ENCODE measurements at places on chromosomes 1 and 21.
A peak's percentile ranks its signal among the peaks of the same experiment; 100 is the strongest.

GRCh38 chr1:214281720-214282629 lies 1.0 kb downstream of the SMYD2 start:
- no peak for DNase-seq

- DNase-seq: no peak
Measured at GRCh38 chr1:15618077-15618654, 908 bp downstream of the DDI2 start.

DNA sequence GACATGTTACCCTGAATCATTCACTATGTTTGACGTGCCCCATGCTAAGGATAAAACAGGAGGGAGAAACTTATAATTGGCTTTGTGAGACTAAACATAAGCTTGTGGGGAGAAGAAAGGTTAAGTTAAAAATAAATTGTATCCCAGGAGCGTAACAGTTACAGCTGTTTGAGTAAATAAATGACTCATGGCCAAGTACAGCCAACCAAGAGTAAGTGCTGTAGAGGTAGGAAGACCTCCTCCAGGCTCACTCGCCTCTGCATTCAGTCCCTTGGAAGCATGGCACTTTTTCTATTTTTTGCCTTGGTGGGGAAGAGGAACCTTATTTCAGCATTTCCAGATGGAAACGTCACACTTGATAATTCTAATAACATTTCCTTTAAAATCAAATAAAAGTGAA lies 116.5 kb downstream of the ZP4 start:
- no peak for DNase-seq

DNA sequence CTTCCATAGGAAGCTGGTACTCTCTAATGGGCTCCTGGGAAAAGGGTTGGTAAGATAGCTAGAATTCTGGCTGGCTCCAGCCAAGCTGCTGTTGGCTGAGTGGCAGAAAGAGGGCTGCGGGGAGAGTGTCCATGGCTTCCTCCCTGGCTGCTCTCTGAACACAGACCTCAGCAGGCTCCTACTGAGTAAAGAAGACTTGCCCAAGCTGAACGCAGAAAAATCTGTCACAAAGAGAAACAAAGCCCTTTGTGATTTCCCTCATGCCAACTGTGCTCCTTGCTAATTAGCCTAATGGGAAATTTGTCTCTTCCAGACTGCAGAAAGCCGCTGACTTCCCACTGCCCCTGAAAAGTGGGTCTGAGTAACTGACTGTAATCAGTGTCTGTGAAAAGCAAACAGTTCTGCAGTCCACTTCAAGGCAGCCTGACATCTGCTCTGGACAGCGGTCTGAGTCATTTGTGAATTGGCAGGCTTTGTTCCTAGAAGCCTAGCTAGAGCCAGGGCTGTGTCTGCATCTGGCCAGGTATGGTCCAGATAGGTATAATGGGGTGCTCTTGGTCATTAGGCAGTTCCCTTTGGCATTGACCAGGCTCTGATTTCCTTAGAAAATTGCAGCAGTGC lies 282.8 kb downstream of the ZNF648 start:
- DNase-seq: no peak

- DNase-seq: no peak
Measured at GRCh38 chr1:84366786-84367185, 31.5 kb upstream of the DNASE2B start.

GRCh38 chr1:100894603-100895539 lies at the start of gene EXTL2:
Gene EXTL2, minus strand, starts transcription at chr1:100894842. Its CDS starts 6,085 bp downstream, at chr1:100888757.
- peak; percentile 85 for DNase-seq

- DNase-seq: no peak
Measured at GRCh38 chr1:212162635-212163034, 122.6 kb upstream of the PPP2R5A start.

- no peak for DNase-seq
Measured at GRCh38 chr1:183873642-183874041, 68.7 kb downstream of the RGL1 start.

- no peak for DNase-seq
Measured at GRCh38 chr1:77168358-77168757, 50.9 kb downstream of the PIGK start.

DNA sequence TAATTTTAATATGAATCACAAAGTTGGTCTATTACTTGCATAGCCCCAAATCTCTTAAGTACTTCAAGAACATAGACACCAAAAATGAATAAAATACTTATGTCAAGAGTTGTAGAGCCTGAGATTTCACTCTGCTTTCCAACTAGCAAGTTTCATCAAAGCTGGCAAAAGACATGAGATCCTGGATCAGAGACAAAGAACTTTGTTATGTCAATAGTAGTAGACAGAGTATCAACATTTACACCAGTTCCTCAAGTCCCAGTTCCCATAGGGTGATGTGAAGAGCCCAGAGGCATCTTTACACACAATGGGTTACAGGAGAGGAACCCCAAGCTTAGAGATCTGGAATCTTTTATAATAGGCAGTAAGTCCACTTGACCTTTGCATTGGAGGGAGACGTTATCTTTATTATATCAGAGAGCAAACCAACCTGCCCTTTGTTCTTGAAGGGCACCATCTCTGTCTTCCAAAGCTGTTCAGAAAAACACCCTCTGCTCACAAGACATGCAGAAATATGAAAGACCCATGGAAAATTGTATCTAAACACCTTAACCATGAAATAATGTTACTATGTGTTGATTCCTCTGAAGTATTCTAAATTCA lies 174.4 kb upstream of the GALNT2 start:
- DNase-seq: no peak

- DNase-seq: peak; percentile 63
Measured at GRCh38 chr1:14949270-14949835, 204.2 kb upstream of the TMEM51 start.

- no peak for DNase-seq
Measured at GRCh38 chr1:219533280-219533679, 79.6 kb downstream of the ZC3H11B start.

DNA sequence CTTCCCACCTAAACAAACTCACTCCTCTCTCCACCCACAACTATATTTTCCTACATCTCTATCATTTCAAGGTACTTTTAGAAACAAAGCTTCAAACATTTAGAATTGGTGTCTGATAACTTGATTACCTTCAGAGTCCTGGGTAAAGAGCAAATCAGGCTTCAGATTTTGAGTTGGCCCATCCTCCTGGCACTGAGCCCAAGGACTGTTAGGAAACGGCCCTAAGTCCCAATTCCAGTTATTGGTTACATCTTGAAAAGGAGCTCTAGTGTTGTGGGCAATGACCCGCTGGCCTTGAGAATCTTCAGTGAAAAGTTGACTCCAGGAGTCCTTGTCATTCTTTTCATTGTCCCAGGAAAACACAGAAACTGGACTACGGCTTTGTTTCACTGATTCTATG lies 15.1 kb downstream of the MTFR1L start:
- no peak for DNase-seq

DNA sequence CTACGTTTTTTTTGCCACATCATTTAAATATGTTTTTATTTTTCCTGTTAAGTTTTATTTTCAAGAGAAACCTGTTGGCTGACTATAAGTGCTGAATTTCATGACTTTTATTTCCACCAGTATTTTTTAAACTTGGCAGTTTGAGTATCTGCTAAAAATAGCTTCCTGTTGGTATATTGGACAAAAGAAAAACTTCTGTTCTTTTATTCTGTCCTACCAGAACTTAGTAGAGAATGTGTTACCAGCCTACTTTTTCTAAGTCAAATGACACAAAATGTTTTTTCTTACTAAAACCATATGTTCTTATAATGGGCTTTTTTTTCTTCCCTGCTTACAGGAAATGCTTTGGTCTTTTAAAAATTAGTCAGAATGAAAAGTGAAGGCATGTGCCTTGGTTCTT lies 7.6 kb downstream of the DR1 start:
- no peak for DNase-seq

DNA sequence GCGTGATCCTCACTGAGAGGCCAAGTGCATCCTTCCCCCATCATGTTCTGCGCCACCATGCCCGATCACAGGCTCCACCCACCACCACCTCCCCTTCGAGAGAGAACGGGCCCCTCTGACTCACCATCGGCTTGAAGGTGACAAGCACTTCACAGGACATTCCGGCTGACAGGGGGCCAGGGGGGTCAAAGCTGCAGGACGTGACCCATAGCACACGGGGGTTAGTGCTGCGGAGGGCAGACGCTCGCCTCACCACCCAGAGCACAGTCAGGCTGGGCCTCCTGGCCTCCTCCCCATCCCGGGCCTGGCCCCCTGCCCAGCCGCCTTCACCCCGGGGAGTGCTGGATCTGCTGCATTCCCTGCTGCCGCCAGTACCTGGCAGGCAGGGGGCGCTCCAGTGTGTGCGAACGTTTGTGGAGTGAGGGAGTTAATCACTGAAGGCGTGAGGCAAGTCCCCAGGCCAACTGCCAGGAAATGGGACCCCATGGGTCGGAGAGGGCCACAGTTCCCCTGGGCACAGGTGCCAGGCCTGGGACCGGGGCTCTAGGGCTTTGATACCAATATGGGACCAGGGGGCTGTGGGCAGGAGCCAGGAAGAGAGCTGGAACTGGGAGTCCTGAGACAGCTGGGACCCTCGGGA lies 40.9 kb upstream of the TMEM52 start:
- peak; percentile 68 for DNase-seq

DNA sequence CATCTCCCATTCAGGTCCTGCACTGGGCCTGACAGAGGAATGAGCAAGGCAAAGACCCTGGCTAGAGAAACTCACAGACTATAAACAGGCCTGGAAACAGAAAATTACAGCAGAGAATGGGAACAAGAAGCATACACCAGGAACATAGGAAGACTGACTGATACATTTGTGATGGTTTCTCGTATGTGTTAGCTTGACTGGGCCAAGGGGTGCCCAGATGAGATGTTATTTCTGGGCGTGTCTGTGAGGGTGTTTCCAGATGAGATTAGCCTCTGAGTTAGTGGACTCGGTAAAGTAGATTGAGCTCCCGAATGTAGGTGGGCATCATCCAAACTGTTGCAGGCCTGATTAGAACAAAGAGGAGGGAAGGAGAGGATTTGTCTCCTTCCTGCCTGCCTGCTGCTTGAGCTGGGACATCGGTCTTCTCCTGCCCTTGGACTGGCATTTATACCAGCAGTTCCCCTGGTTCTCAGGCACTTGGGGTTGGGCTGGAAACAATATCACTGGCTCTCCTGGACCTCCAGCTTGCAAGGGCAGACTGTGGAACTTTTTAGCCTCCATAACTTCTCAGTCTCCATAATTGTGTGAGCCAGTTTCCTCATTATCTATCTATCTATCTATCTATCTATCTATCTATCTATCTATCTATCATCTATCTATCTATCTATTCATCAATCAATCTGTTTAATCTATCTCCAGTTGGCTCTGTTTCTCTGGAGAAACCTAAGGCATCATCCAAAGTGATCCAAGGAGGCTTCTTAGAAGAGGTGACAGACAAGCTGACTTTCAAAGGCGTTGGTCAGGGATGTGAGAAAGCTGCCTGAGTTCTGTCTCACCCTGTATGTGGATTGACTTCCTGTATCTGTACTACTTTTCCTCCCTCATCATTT lies 9.7 kb upstream of the FOXO6 start:
- DNase-seq: peak; percentile 15

- peak; percentile 80 for DNase-seq
Measured at GRCh38 chr1:233587958-233588799, 25.7 kb upstream of the KCNK1 start.

DNA sequence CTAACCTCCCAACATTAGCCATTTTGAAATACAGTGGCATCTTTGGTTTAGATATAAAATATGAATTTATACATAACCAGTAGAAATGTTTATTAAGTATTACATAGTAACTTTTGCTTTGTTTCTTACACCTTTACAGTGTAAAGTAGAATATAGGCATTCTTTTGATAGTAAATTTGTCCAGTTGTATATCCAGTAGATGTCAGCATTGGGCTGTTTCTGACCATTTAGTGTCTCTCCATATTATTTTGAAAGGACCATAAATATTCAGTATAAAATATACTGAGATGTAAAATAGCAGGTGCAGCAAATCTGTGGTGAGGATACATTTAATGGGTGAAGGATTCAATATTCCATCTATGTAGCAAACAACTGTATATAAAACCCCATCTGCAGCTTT lies 115.8 kb upstream of the ZRANB2 start:
- DNase-seq: no peak

DNA sequence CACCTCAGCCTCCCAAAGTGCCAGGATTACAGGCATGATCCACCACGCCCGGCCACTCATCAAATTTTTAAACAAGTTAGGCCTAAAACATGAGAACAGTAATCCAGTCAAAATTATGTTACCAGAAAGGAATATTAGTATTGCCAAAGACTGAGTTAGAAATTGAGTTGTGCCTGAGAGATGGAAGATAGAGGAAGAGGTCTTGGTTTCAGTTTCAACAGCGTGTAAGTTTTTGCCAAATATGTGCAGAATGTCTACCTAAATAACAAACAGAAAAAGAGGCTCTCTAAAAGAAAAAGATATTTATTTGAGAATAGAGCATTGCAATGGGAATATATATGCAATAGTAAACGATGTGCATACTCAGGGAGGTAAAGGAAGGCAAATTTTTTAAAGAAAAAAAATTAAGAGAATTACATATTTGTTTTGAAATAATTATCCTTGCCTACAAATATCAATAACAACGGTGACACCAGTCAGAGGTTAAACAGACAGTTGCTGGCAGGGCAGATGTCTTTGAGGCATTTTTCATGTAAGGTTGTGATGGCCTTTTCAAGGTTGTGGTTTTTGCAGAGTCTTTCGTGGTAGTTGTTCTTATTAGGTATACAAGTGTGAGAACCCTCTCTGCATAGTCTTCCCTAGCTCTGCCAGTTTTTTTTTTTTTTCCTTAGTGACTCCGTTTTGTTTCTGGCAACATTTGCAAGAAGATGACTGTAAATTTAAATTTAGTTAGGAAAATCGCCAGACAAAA lies 2.2 kb upstream of the CD1B start:
- DNase-seq: no peak

DNA sequence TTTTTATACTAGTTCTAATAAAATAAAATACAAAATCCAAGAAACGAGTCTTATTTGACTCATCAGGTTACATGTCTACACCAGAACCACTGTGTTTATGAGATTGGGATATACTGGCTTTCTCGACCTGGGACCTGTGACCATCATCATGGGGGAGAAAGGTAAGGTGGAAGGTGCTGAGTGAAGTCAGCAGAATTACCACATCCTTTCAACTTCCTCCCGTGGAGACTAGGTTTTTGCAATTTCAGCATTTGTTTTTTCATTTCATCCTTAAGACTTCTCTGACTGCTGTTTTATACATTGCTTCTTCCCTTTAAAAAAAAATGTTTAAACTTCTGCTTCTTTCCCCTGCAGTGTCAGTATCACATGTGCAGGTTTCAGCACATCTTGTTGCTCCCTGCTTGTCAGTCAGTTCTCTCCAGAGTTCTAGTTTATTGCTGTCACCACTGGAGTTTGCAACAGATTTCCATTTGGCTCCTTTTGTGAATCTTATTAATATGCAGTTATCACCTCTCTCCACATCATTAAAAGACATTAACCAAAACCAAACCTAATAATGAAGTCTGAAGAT lies 60.4 kb upstream of the HAO2 start:
- no peak for DNase-seq

GRCh38 chr1:176754676-176755075 lies 291.7 kb downstream of the PAPPA2 start:
- no peak for DNase-seq

GRCh38 chr21:38282921-38283320 lies 26.1 kb downstream of the KCNJ15 start:
- no peak for DNase-seq

GRCh38 chr1:2555634-2556276 lies 416 bp upstream of the TNFRSF14 start:
- DNase-seq: no peak

Measured in posterior cingulate gyrus (tissue), 11 donors.